ENCODE measurements at places on chromosomes 7 and 10.

DNA sequence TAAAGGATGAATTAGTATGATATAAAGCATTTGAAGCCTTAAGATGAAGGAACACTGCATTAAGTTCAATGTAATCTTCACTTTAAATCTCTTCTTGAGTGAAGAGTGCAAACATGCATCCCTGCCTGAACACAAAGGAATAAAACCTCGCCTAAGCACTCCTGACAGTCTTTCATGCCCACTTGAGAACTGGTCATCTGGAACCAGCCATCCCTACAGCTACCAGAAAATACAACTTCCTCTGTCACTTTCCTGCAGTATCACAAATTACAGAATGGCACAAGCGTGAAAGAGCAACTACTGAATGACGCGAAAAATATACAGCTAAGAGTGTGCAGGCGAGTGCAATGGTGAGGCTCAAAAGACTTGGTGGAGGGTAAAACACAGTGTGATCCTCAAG lies 1079.9 kb downstream of the CNTNAP2 start:
- no peak for DNase-seq

DNA sequence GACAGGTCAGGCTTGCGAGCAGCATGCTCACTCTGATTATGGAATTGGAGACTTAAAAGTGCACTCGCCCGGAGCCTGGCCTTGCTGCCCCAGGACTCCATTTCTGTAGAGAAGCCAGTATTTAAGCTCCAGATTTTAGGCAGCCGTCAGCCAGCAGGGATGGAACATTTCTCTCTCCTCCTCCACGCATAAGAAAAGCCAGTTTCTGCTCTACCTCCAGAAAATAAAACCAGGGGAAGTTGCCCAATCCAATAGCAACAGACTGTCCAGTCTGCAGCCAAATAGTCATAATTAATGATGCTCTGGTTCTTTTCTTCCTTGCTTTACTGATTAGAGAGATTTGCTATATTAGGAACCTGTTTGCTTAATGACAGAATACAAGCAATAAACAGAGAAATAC lies 203.2 kb downstream of the GFRA1 start:
- DNase-seq: no peak

GRCh38 chr10:70932392-70933196 lies 44.2 kb upstream of the PCBD1 start:
- no peak for DNase-seq

GRCh38 chr7:121279060-121279620 lies 49.7 kb upstream of the WNT16 start:
- DNase-seq: no peak

GRCh38 chr7:140624392-140625191 lies 16.0 kb downstream of the DENND2A start:
- DNase-seq: no peak

- DNase-seq: no peak
These were observed 112.7 kb downstream of the CCNY start for GRCh38 chr10:35448687-35449662.

DNA sequence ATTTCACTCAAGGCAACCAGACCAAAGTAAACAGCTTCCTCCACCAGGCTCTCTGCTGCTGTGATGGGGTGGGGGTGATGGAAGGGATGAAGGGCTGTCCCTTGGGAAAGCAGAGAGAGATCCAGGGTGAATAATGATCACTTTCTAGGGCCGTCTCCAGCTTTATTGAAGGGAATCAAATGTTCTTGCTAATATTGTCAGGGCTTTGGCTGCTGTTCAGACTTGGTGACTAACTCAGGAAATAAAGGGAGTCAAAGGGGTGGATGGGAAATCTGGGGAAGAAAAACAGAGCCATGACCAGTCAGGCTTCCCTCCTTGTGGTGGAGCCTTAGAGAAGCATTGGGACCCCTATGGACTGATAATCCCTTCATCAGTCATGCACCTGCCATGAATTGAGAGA lies 196.2 kb upstream of the AGK start:
- no peak for DNase-seq

DNA sequence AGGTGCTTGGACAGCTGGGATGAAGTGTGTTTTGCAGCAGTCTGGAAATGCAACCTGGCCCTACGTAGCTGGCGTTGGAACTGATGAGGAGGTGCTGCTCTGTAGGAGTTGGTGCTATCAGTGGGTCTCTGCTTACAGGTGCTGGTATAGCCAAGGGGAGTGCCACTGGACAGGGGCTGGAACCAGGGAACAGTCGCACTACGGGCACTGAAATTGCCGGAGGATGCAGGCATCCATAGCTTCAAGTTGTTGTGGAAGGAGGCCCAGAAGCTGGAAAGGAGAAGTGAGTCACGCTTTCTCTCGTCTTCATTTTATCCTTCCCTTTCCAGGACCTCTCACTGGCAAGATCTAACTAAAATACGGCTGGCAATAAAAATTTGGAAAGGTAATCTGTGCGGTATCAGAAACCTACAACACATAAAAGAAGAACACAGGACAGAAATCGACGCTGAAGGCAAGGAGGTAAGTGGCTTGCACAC lies 25.8 kb downstream of the MACC1 start:
- no peak for DNase-seq

- no peak for DNase-seq
These were observed 37.8 kb upstream of the MXI1 start for GRCh38 chr10:110169586-110169985.

GRCh38 chr7:37534893-37535610 lies 86.4 kb upstream of the ELMO1 start:
- DNase-seq: no peak

DNA sequence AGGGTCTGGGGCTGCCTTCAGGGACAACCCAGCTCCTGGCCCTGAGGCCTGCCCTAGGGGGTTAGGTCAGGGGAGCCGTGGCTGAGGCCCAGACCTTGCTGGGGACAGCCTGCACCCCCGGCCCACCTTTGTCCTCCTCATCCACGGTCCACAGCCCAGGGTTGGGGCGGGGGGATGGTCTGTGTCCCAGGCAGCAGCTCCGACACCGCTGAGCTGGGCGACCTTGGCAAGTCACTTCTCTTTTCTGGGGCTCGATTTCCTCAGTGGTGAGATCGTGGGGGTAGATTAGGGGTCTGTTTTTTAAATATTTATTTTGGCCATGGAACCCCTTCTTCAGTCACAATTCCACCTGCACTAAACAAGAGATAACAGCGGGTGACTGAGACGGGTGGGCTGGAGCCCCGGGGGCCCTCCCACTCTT lies 30.9 kb downstream of the DNAJB12 start:
- no peak for DNase-seq

GRCh38 chr10:59606551-59606961 lies 103.1 kb downstream of the SLC16A9 start:
- no peak for DNase-seq

DNA sequence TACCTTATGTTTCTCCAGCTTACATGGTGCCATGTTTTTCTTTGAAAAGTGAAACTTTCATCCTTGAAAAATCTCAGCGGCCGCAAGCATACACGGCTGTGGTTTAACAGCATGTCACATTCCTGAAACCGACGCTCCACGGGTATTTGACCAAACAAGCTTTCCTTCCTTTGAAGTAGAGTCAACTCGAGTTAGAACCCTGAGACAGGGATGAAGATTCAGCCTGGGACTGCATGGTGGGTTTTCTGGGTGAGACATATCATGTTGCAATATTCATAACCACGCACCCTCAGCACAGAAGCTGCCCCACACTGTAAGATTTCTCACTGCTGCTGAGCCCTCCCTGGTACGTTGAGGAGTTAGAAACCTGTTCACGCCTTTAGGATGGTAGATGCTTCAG lies 8.1 kb downstream of the CYP26A1 start:
- DNase-seq: no peak

GRCh38 chr7:97016381-97017191 lies 8.0 kb downstream of the DLX5 start:
- DNase-seq: peak; percentile 94

DNA sequence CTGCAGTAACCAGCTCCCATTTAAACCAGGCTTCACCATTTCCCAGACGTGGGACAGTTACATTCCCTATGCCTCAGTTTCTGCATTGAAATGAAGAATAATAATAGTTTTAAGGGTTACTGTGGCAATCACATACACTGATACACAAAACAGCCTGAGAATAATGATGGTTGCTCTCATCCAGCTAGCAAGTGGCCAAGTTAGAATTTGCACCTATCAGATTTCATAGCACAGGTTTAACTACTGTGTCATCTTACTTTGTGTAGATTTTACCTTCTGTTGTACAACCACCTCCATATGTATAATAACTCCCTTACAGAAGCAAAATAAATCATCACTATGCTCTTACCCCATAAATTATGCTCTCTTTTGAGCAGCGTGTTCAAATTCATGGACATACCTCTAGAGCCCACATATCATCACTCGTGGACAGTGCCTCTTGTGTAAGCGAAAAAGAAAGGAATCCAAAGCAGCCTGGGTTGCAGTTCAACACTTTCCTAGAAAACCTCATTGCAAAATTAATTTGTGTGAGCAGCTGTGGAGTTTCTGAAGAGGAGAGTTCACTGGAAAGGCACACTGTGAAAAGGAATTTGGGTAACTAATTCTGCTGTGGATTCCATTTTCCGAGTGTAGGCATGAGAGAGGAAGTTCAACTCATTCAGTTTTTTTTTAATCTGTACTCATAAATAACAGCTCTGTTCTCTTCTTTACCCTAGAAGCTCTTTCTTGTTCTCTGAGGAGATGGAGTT lies 492.5 kb downstream of the ARL4A start:
- DNase-seq: no peak

- no peak for DNase-seq
These were observed 15.0 kb upstream of the ZNF862 start for GRCh38 chr7:149823191-149823630.

DNA sequence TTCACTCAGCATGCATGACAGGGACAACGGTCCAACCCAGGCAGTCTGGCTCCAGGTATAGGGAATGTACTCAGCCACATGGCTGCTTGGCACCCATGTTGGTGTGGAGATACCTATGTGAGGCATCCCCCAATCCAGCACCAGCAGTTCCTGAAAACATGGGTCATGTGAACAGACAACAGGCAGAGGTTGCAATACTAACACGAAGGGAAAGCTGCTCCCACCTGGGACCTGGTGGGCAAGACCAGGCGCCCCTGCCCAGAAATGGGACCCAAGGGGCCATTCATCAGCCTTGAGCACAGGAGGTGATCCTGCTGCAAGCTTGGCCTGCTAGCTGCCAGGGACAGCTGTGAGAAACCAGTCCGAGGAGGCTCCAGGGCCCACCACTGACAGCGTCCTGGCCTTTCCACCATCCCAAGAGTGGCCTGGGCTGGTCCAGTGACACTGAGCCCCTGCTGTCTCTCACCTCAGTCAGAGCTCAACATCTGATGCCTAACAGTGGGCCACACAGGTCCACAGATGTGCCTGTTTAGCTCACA lies 142.3 kb downstream of the ARHGAP22 start:
- no peak for DNase-seq

DNA sequence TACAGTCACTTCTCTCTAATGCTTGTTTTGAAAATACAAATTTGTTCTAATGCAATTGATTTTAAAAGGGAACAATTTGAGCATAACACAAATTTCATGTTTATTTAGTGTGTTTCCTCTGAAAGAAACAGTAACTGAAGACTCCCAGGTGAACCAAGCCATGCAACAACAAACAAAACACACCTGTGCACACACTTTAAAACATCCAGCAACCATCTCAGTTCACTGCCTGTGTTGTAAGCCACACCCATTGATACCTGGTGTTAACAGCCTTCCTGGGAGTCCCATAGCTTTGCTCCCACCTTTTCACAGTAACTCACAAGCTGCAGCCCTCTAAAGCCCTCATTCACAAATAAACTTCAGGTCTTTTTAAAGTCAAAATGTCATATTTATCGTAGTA lies 89.3 kb downstream of the DOCK4 start:
- no peak for DNase-seq

DNA sequence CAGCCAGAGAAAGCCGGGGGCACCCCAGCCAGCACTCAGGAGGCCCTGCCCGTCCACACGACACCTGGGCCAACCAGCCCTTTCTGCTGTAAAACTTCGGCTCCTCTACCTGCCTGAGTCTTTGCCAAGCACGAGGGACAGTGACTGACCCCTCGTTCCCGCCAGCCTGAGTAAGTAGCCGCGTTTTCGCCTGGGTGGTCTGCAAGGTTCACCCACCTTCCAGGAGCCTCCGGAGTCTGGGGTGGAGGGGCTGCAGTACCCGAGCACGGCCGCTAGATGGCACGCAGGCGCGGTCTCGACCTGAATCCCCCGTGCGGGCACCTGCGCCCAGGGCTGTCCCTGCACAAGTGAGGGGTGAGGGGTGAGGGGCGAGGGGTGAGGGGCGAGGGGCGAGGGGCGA lies 192.7 kb downstream of the PTPRN2 start:
- peak; percentile 80 for DNase-seq

DNA sequence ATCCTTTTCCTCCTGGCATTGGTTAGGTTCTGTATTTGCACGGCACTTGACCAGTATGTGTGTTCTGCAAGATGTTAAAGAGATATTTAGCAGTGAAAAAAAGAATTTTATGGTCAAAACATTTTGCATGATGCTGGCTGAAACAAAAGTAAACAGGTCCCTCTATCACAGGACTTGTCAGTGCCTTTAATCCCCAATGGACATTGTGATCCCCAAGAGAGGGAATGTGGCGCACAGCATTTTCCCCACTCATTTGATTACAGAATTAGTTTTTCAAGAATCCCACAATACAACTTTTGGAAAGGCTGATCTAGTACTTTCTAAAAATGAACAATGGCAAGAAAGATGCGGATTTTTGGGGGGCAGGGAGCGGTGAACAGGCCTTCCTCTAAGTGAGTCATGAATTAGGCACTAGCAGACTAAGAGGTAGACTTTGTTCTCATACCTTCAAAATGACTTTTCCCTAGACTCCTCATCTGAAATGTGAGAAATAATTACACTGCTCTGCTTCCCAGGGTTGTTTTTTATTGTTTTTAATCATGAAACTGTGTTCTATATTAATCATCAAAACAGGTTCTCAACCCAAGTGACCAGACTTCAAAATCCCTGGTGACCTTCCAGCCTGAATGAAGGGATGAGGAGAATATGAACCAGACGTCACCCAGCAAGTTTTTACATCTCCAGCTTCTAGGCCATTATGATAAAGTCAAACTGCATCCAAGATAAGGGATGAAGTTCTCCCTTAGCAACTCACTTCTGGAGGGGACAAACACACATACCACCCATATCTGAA lies 8.6 kb downstream of the FBXW4 start:
- DNase-seq: no peak

- DNase-seq: no peak
These were observed 171.1 kb downstream of the TCF7L2 start for GRCh38 chr10:113121153-113121552.

DNA sequence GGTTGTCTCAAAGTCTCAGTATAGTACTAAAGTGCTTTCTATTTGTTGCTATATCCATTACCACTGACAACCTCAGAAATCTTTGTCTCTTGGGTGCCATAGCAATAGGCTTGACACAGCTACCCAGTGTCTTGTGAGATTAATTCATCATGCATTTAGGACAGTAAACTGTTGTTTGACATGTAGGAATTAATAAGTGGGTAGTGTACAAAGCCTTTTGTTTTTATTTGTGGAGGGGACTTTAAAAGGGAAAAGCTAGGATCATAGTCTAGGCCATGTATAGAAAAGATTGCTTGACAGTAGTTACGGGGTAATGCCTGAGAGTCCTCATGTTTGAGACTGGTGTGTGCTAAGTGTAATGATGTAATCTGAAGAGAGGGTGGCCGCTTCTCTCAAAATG lies 102.6 kb upstream of the AGR3 start:
- DNase-seq: no peak

- DNase-seq: no peak
These were observed 215.2 kb downstream of the RPS24 start for GRCh38 chr10:78248651-78249464.

Data from HuH-7 (cell line).